ENCODE measurements at places on chromosomes 11 and 22.
A peak's percentile ranks its signal among the peaks of the same experiment; 100 is the strongest.

- peak; percentile 31 for DNase-seq
Observed at GRCh38 chr22:39174498-39175352, 22.2 kb upstream of the CBX7 start.

GRCh38 chr11:56855217-56855616 lies 106.7 kb upstream of the OR9G4 start:
- no peak for DNase-seq

GRCh38 chr11:130744794-130745193 lies 171.5 kb downstream of the SNX19 start:
- DNase-seq: no peak

DNA sequence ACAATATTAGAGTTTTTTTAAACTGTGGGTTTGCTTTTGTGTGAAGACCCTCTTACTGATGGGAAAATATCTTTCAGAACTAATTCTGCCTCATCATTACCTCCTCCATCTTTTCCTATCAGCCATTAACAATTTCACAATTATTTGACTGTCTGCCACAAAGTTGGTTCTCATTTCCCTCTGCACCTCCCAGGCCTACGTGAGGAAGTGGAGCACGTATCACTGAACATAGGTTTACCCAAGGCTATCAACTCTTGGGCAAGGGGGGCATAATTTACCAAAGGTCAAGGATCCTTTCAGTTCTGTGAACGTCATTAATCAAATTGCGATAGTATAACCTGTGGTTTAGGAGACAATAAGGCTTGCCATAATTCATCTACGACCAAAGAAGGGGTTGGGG lies 60.0 kb downstream of the LIF start:
- DNase-seq: peak; percentile 28

DNA sequence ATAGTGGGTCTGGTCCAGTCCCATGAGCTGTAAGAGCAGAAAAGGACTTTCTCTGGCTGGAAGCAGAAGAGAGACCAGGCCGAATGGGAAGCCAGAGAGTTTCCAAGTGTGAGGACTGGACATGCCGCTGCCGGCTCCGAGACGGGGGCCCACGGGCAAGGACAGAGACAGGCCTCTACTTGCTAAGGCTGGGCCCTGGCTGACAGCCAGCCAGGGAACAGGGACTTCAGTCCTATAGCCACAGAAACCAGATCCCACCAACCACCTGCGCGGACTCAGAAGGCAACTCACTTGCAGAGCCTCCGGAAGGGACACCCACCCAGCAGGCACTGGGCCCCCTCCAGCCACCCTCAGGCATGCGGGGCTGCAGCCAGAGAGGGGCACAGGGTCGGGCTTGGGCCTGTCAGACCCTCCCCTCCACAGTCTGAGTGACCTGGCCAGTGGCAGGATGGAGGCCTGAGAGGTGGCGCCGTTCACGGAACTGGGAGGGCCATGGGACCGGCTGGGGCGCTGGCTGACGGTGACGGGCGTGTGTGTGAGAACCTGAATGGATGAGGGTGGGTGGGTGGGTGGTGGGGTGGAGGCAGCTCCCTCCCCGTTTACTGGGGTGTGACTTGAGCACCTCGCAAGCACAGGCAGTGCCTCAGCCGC lies 47.8 kb upstream of the A4GALT start:
- no peak for DNase-seq

GRCh38 chr22:36305813-36306212 lies 52.9 kb downstream of the APOL1 start:
- DNase-seq: no peak

DNA sequence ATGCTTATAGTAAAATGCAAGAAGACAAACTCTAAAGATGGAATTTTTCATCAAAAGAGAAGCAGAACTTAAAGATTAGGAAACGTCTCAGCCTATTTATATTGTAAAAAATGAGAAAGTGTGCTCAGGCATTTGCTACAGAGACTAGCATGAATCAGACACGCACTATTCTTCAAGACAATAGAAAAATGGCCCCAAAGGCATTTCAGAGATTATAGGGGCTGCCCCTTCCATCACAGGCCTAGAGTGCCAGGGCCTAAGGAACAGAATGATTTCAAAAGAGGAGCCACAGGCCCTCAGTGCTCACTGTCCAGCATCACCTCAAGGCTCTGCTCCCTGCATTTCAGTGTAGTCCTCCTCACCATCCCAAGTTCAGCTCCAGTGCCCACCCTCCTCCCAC lies 27.5 kb downstream of the TNKS1BP1 start:
- no peak for DNase-seq

GRCh38 chr11:68007498-68008380 lies 2.4 kb upstream of the ALDH3B1 start:
- DNase-seq: no peak

GRCh38 chr22:41636467-41636866 lies 15.4 kb downstream of the XRCC6 start:
- no peak for DNase-seq

DNA sequence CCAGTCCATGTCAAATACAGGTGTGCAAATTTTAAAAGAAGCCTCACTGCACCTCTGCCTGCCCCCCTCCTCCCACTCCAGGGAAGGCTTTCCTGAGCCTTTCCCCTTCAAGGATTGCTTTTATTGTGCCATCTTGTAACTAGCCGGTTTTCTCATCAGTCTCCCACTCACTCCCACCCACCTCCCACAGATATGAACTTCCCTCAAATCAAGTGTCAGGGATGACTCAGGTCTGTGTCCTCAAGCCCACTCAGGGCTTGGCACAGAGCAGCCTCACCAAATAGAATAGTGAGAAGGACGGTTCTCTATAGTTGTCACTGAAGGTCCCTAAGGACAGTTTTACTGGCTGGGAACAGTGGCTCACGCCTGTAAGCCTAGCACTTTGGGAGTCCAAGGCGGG lies 43.0 kb downstream of the THAP12 start:
- DNase-seq: no peak

- no peak for DNase-seq
Observed at GRCh38 chr11:123178186-123178585, 16.9 kb downstream of the CLMP start.

DNA sequence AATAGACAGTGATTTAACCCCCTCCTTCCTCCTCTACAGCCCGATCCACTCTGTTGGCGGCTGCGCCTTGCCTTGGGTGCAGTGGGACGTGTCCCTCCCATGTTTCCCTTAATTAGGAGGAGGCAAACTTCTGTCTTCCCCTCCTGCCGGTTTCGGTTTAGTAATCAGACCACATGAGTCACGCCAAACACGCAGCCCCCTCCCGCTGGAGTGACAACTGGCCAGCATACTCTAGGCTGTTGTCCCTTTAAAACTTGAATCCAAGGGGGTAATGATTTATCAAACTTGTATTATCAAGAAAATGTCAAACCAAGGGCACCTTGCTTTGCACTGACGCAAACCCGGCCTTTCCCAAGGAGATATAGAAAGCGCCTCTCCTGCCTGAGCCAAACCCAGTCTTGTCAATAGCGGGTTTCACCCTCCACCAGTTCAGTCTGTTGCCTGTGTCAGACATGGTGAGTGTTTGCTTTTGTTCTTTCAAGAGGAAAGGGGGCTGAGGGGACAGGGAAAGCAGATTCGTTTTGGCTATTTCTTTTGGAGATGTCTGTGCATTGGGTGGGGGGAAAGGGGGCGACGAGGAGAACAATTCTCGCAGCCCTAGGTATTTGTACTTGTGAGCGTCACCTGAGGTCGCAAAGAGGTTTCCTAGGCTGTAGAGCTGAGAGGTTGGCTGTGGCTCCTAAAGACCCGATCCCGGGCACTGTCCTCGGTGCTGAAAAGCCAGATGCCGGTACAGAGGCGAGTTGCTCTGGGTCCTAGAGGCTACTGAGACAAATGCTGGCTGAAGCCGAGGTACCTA lies at the start of gene SLC6A5:
SLC6A5 (plus strand) TSS at position 388 of the 799 bp plus-strand sequence; CDS start at position 453, 65 bp downstream.
- DNase-seq: peak; percentile 62

GRCh38 chr11:14414470-14415461 lies 55.8 kb upstream of the RRAS2 start:
- no peak for DNase-seq

All from MV-4-11 (cell line).